ENCODE measurements at places on chromosomes 2 and 18. TPM values are rescaled to one million over a fixed set of nuclear protein-coding genes. Genes with fewer than 3 reads are reported as not detected.

GDF7 gene
- not detected for total RNA-seq

- DNase-seq = no peak
Observed at GRCh38 chr18:50372743-50373142, 2.1 kb upstream of the SKA1 start.

GRCh38 chr18:57352271-57352701 is at the start of gene ST8SIA3:
Gene ST8SIA3, plus strand, starts transcription at chr18:57352557. Its CDS starts 290 bp downstream, at chr18:57352847.
- DNase-seq = no peak

DNA sequence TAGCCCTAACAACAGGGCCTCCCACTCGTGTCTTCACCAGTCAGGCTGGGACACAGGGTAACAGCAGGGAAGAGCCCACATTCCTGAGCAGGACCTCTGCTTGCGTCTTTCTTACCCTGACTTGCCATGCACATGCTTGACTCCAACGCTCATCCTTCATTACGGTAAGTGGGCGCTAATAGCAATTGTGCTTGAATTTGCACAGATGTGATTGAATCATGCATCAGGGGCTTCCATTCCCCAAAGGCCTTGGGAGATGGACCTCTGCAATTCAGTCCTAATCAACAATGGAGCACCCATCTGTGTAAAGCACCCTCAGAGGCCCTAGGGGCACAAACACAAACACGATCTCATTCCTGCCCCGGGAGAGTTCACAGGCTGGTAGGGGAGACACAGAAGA is 13.5 kb downstream of the TEX51 start:
- no peak for DNase-seq

- DNase-seq = no peak
Observed at GRCh38 chr18:10371165-10371564, 83.3 kb upstream of the APCDD1 start.

DNA sequence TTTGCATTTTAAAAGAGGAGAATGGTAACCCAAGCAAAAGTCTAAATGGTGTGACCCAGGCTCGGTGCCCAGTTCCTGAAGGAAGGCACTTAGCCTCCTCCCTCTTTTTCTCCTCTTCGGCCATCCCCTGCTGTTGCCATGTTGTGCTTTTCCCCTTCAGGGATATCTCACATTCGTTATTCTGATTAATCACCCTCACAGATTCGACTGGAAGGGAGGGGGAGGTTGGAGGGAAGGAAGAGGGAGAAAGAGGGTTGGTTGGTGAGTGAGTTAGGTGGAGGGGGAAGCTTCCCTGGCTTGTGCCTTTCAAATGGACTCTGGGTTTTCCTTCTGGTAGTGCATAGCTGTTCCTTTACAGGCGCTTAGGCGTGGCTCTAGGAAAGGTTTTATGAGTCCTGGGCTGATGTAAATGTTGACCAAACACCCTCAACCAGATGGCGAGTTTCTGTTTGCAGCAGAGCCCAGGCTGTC is 39.0 kb upstream of the LYPD6B start:
- DNase-seq = no peak

DNA sequence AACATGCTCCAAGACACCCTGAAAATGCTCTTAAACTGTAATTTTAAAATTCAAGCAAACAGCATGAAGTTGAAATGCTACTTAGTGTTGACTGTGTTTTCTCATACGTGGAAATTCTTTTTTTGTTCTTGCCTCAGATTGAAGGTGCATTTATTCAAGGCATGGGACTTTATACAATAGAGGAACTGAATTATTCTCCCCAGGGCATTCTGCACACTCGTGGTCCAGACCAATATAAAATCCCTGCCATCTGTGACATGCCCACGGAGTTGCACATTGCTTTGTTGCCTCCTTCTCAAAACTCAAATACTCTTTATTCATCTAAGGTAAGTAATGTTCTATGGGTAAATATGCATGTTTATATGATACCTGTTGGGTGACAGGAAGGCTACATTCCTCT is 82.7 kb downstream of the AOX1 start:
- no peak for DNase-seq

- DNase-seq = no peak
Observed at GRCh38 chr2:129737660-129738527, 241.6 kb upstream of the RAB6C start.

GRCh38 chr2:97645112-97645694 is 659 bp upstream of the COX5B start:
- no peak for DNase-seq

DNA sequence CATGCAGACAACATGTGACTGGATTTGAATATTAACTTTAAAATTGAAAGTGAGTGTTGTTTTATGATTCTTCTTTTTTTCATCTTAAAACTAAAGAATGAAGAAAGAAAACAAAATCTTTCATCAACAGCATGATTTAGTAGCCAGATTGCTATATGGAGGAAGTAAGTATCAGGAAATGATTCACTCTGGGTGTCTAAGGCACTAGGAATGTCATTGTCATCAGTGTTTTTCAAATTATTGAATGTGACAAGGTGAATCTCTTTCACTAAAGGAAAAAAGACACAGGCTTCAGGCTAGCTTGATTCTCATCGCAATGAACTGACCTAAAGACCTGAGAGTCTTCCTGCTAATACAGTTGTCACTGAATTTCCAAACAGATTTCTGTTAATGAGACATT is 430.1 kb downstream of the FBXO15 start:
- peak; percentile 58 for DNase-seq

DNA sequence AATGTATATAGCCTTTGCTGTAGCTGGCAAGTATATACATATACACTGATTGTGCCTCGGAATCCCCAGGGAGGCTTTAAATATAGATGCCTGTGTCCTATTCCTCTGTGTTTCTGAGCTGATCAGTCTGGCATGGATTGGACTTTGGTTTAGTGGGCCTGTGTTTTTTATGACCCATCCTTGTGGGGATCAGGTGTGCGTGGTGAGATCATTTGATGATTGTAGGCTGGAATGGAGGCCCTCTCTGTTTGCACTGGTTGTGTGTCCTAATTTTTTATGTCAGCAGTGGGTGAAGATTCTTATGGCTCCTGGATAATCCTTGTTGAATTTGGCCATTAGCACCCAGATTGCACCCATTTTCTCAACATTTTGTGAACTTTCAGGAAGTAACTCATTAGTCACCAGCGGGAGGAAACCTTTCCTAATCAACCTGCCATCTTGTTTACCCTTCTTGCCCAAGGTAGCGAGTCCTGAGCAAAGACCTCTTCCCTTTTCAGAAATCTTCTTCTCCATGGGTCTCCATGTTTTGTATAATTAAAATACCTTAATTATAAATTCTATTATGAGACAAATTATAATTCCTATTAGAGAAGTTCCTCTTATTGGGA is 75.8 kb downstream of the UGGT1 start:
- DNase-seq = no peak

DNA sequence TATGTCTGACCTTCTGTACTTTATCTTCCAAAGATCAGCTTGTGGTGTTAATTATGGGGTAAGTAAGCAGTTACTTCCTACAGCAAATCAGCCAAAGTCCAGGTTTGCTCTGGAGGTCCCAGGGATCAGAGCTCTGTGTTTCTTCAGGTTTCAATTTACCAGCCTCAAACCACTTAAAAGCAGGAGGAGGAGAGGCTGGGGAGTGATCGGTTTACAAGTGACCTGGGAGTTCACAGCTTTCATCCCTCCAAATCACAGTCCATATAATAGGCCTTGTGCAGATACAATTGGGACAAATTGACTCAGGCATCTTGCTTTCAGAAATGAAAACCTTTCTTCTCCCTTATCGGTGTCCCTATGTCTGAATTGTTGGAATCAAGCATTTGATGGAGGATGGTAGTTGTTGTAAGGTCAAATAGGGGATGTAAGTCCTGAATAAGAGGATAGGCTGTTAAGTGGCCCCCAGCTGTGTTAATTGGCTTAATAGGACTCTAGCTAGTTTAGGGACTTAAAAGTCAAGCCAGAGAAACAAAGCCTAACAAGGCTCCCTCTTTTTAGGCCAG is 188.0 kb upstream of the NT5C1B start:
- DNase-seq = no peak

GRCh38 chr18:74582642-74583041 is 15.0 kb upstream of the ZNF407 start:
- DNase-seq = no peak

CHST10 gene
- total RNA-seq = 4.1 TPM

QPCT gene
- total RNA-seq = 6.6 TPM

GRCh38 chr18:58838165-58838860 is 26.4 kb upstream of the ZNF532 start:
- no peak for DNase-seq

DNA sequence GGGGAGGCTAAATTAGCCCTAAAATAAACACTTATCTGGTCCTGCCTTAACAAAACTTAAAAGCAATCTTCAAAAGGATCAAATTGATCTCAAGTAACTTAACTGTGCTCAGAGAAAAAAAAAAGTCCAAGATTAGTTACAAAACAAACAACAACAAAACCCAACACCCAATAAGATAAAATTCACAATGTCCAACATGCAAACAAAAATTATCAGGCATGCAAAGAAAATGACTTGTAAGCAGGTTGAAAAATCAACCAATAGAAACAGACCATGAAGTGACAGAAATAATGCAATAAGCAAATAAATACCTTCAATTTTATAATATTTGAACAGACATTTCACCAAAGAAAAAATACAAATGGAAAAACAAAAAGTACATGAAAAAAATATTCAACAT is 4.0 kb upstream of the REEP1 start:
- DNase-seq = no peak

- no peak for DNase-seq
Observed at GRCh38 chr2:26585966-26586365, 55.2 kb downstream of the CIB4 start.

GRCh38 chr18:32152705-32153448 is 37.0 kb upstream of the MEP1B start:
- no peak for DNase-seq

DNA sequence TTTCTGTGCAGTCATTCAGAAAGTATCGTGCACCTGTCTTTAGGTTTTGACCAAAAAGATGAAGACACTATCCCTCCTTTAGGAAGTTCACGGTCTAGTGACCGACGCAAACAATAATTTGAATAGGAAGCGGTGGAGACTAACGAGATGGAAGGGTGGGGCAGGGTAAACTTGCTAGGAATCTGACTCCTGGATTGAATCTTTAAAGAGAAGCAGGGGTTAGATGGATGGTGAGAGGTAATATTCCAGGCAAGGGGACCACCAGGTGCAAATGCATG is 651 bp upstream of the TXNL1 start:
- DNase-seq = no peak

GRCh38 chr18:44859751-44860439 is 179.2 kb downstream of the SETBP1 start:
- DNase-seq = no peak

DNA sequence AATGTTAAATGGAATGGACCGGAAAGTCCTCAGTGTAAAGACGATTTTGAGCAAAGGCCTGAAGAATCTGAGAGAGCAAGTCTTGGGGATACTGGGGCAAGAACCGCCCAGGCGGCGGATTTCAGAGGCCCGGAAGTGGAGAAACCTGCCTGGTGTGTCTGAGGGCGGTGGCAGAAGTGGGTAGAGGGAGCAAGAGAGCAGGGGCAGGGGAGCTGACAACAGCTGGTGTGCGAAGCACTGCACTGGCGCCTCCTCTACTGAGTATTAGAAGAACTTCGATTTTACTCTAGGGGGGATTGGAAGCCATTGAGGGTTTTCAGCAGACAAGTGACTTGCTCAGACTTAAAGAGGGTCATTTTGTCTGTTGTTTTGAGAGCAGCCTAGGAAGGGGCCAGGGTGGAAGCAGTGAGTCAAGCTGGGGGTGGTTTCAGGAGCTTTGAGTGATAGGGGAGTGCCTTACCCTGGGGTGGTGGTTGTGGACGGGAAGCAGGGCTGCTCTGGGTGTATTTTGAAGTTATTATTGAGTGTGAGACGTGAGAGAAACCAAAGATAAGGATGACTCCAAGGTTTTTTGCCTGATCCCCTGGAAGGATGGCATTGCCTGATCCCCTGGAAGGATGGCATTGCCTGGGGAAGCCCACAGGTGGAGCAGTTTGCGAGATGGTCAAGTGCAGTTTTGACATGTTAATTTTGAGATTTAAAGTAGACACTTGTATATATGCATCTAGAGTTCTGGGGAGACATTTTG is 52.5 kb downstream of the ZNF236 start:
- DNase-seq = no peak

DNA sequence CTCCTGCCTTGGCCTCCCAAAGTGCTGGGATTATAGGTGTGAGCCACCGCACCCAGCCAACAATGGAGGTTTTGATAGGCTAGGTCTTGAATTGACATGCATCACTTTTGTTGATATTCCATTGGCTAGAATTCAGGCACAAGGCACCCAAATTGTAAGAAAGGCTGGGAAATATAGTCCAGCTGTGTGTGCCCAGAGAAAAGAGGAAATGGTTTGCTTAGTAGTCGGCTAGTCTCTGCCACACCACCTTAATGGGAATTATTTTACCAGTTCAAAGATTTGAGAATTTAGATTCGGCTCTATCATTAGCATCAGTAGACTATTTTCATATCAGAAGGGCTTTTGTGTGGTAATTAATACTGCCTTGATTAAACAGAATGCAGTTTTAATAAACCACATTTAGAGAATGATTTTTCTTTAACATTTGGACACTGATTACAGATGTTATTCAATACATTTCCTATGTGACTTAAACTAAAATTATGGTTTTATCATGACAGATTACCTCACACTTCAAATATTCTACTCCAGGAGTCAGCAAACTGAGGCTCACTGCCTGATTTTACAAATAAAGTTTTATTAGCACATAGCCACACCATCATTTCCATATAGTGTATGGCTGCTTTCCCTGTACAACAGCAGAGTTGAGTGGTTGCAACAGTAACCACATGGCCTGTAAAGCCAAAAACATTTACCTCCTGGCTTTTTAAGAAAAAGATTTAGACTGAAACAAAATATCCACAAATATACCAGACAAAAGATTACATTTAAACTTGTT is 27.4 kb downstream of the DBI start:
- DNase-seq = no peak

- DNase-seq = no peak
Observed at GRCh38 chr2:44596537-44597320, 235.0 kb downstream of the CAMKMT start.

- DNase-seq = no peak
Observed at GRCh38 chr18:49638891-49639557, 77.2 kb downstream of the LIPG start.

- no peak for DNase-seq
Observed at GRCh38 chr2:182929972-182930371, 63.5 kb upstream of the FRZB start.

DNA sequence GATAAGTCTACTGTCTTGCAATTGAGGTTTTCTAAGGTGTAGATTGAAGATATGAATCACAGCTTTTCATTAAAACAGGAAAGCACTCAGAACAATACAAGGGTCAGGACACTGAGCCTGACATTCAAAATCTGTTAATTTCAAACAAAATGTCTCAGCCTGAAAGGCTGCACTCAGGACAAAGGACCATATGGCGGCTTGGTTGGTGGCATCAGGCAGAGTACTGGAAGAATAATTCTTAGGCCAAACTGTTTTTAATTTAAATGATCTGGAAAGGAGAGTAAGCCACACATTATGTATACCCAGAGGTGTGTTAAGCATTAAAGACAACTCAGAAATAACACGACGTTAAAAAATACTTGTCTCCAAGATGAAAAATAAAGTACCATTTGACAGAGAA is 85.9 kb downstream of the SKA1 start:
- DNase-seq = no peak

GRCh38 chr2:22281033-22281432 is 1103.9 kb upstream of the KLHL29 start:
- no peak for DNase-seq

GRCh38 chr2:231297108-231297908 is 98.2 kb upstream of the B3GNT7 start:
- no peak for DNase-seq

SERPINB11 gene
- not detected for total RNA-seq
